ENCODE measurements at places on chromosomes 13 and 19. TPM values are rescaled to one million over a fixed set of nuclear protein-coding genes. Genes with fewer than 3 reads are reported as not detected.

DNA sequence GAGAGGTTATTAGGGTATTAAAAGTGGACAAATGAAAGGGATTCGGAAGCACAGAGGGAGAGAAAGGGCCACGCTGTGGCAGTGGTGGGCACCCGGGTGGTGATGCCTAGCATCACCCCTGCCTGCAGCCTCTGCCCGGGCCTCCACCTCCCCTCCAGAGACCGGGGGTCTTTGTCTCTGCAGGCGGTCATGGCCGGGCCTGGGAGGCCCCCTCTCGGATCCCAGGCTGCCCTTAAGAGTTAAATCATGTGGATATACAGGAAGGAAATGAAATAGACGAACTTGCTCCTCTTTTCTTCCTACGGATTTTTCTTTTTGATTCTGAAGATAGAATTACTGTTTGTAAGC is 319.6 kb downstream of the ZNF536 start:
- DNase-seq: no peak

DNA sequence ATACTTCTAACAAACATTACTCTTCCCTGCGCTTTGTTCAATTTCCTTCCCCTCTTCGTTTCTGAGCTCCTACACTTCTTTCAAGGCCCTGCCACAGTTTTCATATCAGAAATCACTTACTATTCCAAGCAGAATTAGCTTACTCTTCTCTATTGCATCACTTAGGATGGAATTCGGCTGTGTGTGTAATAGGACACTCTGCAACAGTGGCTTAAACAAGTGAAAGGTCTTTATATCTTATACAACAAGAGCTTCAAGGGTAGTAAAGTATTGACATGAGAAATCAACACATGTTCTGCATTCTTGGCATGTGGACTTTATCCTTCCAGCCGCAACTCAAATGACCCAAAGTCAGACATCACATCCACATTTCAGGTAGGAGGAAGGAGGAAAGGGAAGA is 279.6 kb downstream of the PCDH20 start:
- no peak for DNase-seq

Gene CCDC194
- total RNA-seq: not detected

DNA sequence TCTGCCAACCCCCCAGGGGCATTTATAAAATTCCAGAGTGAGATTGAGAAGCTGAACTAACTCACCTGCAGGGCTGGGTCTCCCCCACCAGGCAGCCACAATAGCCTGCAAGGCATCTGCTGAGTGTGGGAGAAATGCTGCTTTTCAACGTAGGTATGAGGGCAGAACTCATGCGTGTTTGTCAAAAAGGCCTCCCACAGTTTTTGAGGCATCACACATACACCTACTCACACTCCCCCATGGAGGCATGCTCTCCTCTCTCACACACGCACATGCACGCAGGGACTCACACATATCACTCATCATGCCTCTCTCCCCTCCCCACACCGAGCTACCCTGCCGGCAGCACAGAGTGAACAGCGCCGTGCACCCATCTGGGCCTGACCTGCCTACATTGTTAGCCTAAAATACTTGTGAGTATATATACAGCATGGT is 390.5 kb downstream of the FGF9 start:
- no peak for DNase-seq

GRCh38 chr13:110981379-110981778 is 66.5 kb upstream of the ANKRD10 start:
- DNase-seq: no peak

Gene CEACAM20
- total RNA-seq: not detected

DNA sequence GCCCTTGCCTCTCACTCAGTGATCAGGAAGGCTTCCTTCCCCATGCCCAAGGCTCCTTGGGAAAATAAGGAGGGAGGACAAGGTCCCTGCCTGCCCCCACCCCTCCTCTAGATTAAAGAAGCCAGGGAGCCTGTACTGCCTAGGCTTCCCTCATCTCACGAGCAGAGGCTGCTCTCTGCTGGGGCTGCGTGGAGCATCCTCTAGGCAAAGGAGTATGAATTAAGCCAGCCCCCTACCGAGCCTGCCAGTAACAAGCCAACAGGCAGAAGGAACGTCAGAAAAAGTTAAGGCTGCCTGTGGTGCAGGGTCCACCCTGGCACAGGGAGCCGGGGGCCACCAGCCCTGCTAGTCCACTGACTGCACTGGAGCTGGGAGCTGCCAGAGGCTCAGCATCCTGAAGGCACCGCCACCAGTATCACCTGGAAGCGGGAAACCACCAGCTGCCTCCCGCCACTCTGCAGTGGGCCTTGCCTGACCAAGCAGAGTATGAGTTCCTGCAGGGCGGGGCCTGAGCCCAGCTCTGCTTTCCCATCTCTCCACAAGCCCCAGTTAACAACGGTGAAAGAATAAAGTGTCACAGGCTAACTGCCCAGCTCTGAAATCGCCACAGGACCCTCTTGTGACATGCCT is 6.8 kb downstream of the NAPA start:
- no peak for DNase-seq

Gene SIGLEC9
- total RNA-seq: 5.9 TPM

Gene FUT1
- total RNA-seq: 6.4 TPM

GRCh38 chr19:40410030-40410389 is 3.2 kb downstream of the PRX start:
- DNase-seq: no peak

DNA sequence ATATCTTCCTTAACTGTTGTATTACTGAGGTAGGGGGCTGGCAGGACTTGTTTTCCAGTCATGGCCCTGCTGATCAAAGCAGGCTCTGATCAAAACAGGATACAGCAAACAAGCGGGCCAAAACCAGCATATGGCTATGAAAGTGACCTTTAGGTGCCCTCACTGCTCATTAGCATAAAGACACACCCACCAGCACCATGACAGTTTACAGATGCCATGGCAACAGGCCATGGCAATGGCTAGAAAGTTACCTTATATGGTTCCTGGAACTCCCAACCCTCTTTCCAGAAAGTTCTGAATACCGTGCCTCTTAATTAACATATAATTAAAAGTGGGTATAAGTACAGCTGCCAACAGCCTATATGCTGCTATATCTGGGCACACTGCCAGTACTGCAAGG is 551.4 kb upstream of the SGCG start:
- DNase-seq: no peak
